ENCODE measurements at places on chromosomes 7 and 10.
A peak's percentile ranks its signal among the peaks of the same experiment; 100 is the strongest.

GRCh38 chr10:51878695-51879094 lies 179.3 kb upstream of the CSTF2T start:
- no peak for DNase-seq

DNA sequence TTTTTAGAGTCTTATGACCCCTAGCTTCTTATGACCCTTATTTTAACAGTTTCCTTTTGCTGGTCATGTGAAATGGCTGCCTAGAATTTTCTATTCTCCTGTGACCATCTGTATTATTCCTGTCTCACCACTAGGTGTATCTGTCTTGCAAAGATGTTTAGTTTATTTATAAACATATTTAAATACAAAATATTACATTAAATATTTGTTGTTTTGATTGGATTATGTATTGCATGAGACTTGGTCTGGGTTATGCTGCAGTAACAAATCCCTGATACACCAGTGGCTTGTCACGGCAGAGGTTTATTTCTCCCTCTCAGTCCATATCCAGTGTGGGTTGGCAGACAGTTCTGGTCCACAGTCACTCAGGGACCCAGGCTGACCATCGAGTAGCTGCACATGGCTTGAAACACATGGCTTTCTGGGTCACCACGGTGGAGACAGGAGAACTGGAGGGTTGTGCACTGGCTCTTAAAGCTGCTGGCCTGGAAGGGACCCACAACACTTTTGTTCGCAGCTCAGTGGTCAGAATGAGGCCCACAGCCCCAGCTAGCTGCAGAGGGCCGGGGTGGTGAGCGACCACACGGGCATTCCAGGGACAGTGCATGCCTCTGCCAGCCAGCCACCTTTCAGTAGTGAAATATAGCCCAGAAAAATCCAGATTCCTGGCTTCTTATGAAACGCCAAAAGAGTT lies 7.4 kb downstream of the RASSF4 start:
- DNase-seq, result no peak

DNA sequence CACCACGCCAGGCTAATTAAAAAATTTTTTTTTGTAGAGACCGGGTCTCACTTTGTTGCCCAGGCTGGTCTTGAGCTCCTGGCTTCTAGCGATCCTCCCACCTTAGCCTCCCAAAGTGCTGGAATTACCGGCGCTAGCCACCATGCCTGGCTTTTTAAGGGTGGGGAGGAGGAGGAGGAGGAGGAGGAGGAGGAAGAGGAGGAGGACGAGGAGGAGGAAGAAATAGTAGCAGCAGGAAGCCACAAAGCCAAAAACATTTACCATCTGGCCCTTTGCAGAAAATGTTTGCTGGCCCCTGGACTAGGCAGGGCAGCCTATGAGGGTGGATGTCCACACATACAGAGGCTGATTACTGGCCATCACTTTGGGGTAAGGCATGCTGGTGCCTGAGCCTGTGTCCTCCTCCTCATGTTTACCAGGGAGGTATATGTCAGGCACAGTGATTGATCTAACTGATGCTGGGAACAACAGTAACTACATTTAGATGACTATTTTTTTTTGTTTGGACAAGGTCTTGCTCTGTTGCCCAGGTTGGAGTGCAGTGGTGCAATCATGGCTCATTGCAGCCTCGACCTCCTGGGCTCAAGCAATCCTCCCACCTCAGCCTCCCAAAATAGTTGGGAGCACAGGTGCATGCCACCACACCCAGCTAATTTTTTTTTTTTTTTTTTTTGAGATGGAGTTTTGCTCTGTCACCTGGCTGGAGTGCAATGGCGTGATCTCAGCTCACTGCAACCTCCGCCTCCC lies 122.1 kb downstream of the HIP1 start:
- no peak for DNase-seq

DNA sequence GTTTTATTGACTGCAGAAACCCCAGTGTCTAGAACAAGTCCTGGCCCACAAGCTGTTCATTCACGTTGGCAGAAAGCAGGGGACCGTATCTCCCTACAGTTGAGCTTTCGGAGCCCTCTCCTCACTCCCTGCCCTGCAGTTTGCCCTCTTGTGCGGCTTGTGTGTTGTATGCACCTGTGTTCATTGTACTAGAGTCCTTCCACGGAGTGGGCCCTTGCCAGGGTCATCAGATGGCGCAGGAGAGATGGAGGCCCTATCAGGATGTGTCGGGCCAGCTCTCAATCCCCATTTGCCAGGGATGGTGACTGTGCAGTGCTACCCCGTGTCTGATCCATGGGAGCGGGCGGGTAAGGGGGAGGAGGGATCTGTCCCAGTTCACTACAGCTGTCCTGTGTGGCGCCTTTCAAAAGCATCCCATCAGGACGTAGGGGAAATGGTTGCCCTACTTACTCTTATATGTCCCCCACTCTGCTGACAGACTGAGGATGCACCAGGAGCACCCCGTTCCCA lies 77.4 kb upstream of the PRR15 start:
- DNase-seq, result no peak

GRCh38 chr7:84665339-84665738 lies 470.8 kb upstream of the SEMA3A start:
- DNase-seq, result no peak

DNA sequence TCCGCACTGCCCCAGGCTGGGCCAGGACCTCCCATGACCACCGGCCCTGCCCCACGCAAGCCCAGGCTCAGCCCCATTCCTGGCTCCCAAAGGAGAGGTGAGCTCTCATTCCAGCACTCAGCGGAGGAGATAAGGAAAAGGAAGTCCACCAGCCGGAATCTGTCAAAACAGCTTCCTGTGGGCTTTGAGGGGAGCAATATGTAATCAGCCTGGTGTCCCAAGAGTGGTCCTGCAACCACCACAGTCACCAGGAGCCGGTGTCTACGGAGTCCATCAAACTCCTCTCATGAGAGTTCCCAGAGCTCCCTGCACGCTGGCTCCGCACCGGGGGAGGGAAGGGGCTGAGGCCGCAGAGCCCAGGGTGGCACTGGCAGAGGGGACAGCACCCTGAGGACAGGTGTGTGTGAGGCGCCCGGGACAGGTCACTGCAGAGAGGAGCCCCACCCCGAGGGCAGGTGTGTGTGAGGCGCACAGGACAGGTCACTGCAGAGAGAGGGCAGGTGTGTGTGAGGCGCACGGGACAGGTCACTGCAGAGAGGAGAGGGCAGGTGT lies 57.9 kb downstream of the STK32C start:
- DNase-seq, result no peak

DNA sequence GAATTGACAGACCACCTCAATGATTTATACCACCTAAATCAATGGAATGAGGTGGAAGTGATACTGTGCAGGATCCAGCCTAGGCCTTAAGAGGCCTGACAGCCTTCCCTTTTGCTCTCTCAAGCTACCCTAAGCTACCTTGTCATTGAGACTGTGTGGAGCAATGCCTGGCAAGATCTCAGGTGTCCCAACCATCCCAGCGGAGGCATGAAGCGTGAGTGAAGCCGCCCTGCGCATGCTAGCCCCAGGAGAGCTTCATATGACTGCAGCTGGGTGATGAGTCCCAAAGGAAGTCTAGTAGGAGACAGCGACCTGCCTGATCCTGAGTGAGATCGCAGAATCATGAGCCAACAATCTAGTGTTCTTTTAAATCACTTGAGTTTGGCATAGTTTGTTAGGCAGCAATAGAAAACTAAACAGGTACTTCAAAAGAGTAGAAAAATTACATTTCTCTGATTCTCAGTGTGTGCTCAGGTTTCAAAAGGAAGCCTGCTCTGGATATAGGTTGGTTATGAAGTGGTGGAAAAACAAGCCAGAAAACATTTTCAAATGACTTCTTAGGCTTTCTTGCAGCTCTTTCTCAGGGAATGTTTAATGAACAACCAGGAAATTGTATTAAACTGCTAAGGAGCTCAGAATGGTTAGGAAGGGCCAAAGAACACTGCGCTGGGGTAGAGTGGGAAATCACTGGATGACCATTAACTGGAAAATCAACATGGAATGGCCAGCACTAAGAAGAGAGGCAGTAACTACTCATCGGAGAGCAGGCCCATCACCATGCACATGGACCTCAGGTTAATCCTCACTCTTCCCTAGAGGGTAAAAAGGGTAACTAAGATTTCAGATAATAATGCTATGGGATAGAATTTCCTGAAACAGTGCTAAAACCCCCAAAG lies 535.2 kb downstream of the PHTF2 start:
- DNase-seq, result no peak

GRCh38 chr10:116733566-116733965 lies 8.8 kb downstream of the HSPA12A start:
- no peak for DNase-seq

GRCh38 chr7:51369746-51370145 lies 53.1 kb upstream of the COBL start:
- DNase-seq, result peak; percentile 27

DNA sequence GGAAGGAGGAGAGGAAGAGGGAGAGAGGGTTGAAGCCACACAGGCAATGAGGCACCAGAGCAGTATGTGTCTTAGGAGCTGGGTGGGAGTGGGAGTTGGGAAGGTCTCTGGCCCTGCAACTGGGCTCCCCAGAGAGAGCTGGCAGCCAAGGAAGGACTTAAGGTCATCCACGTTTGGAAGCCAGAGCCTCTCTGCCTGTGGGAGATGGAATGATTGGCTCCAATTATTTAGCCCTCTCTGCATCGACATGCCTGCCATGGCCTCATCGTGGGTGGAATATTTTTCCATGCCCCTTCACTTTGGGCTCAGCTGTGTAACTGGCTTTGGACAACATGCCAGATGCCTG lies 478.5 kb downstream of the RPS24 start:
- DNase-seq, result no peak

GRCh38 chr7:89914711-89915110 lies 239.6 kb upstream of the STEAP1 start:
- DNase-seq, result no peak

DNA sequence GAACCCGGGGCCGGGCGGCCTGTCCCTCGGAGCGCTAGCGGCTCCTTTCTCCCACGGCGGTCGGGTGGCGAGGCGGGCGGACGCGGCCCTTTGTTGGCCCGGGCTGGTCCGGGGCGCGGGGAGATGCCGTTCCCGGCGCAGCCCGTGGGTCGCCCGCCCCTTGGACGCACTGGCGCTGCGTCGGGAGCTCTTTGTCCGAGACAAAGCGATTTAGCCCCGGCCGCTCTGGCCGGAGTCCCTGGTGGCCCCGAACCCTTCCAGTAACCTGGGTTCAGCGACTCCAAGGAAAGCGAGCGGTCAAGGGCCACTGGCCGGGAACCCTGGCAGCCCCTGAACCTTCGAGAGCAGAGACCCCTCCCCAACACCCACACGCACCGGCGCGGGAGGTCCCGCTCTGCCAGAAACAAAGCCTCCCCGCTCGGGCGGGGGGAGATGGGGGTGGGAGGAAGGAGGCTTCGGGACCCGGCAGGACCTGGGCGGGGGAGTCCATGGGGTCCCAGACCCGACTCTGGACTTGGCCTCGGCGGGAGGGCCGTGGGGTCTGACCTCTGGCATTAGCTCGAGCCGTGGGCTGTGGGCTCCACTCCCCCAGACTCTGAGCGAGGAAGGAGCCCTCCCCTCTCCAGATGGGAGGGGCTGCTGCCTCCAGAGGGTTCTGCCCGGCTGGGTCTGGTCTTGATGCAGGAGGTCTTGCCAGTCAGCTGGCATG lies 836 bp downstream of the DPYSL4 start:
- DNase-seq, result no peak

- peak; percentile 96 for DNase-seq
These were observed 46.6 kb downstream of the PWWP2B start for GRCh38 chr10:132443605-132443982.
